SW 1271 (cell line): ENCODE measurements at places on chromosomes 11 and 22.

DNA sequence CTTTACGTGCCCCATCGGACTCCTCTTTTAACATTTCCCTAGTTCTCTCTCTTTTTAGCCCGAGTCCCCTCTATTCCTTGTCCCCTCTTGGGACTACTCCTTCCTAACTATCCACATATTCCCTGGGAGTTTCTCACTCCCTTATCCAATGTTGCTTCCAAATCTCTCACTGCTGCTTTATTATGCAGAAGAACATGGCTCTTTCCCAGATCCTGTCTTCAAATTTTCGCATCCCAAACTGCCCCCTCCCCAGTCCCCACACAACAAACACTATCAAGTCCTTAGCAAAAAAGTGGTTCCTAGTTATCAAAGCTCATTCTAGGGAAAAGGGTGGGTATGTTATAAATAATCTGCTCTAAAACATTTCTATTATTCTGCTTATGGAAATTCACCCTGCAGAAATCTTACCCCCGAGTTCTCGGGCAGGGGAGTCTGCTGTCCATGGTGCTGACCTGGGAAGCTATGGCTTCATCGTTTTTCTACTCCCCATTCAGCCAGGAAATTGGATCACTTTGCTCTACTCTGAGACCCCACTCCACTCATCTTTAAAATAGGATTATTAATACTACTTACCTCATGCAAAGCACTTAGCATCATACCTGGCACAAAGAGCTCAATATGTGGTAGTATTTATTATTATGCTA lies 393.5 kb downstream of the BUD13 start:
- DNase-seq: no peak

- DNase-seq: no peak
Measured at GRCh38 chr11:69841170-69841858, 22.1 kb upstream of the FGF3 start.

- no peak for DNase-seq
Measured at GRCh38 chr11:47987781-47988180, 7.4 kb downstream of the PTPRJ start.

DNA sequence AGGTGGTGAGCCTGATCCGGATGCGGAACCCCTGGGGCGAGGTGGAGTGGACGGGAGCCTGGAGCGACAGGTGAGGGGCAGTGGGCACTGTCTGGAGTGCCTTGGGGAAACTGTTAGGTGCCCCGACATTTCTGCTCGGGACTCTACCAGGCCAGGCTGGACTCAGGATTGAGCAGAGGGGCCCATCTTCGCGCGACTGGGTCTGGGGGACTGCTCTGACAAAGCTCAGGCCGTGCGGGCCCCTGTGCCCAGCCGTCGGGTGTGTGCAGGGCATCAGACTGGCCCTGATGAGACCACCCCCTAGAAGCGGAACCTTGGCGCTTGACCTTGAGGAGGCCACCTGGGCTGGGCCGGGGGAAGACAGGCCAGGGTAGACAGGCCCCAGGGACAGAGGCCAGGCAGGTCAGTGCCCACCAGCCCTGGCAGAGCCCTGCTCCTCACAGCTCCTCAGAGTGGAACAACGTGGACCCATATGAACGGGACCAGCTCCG lies 6.3 kb downstream of the CAPN1 start:
- DNase-seq: no peak

DNA sequence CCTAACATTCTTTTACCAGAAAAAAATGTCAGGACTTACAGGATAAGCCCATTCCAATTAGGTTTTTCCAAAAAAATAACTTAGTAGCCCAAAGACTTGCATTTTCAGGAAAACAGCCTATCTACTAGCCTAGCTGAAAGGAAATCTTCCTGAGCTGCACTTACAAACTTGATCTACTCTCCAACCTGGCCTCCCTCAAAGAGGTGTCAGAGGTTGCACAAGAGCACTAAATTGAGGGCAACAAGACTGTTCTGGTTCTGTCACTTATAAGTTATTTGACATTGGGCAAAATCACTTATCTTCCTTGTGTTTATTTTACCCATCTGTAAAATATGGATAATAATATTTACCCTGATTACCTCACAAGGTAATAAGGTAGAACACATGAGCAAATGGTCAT lies 7.9 kb upstream of the SOX6 start:
- DNase-seq: no peak

GRCh38 chr11:125773516-125773915 lies 5.1 kb downstream of the PATE2 start:
- DNase-seq: no peak

DNA sequence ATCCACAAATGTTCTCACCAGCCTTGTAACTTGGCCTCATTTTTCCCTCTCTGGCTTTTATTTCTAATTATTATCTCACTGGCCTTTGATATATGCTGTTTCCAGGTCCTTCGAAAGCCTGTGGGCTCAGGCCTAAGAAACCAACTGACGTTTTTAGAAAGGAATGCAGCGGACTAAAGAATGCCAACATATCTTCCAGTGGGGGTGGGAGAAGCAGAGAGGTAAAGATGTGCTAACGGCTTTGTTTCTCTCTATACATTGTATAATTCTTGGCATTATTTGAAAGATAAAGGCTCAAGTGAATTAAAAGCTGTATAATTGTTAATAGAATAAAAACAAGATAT lies 28.2 kb downstream of the OR6Q1 start:
- DNase-seq: no peak

- no peak for DNase-seq
Measured at GRCh38 chr11:86574493-86575207, 97.8 kb downstream of the ME3 start.

DNA sequence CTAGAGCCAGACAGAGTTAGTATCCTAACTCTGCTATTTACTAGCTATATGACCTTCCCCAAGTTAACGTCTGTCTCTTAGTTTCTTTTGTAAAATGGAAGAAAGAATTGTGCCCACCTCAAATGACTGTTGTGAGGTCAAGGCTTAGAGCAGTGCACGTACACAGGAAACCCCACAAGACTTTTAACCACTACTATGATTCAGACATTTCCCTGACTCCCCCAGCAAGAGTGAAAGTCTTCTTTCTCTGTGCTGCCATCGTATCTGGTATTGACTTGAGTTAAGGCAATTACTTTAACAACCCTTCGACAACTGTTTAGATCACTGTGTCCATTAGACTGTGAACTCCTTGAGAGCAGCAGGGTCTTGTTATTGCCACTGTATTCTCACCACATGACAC lies 2.6 kb upstream of the OR52W1 start:
- no peak for DNase-seq

GRCh38 chr11:96260067-96260511 lies 82.9 kb downstream of the MAML2 start:
- no peak for DNase-seq

DNA sequence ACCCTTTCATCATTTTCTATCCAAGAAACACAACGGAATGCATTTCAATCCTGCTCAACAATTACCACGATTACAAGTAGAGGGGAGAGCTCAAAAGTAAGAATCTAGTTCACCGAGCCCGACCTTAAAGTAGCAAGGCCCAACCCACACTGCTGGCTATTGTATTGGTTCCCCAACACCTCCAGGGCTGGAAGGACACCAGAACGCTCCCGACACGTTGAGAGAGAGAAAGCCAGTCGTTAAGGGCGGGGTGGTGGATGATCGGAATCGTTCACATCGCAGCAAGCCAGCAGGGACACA lies 690 bp downstream of the CKAP5 start:
- no peak for DNase-seq

DNA sequence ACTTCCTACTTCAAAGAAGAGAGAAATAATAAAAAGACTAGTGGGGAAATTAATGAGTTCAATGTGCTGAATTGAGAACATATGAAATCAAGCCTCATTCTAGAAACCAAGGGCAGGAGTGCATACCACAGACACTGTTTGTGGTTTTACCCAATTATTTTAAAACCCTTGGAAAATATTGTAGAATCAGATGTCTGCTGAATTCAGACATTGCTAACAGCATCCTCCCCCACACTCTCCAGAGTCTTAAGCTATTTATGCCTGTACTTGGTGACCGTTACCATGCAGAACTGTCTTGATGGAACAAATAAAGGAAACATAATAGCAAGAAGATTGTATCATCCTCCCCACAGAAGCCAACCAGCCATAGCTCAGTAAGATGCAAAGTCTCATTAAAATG lies 850.1 kb downstream of the NTM start:
- DNase-seq: no peak

GRCh38 chr22:22960307-22960706 lies 72.7 kb downstream of the IGLL5 start:
- DNase-seq: no peak

GRCh38 chr11:38952698-38953097 lies 2354.7 kb upstream of the RAG2 start:
- DNase-seq: no peak

GRCh38 chr11:41499429-41499828 lies 40.0 kb upstream of the LRRC4C start:
- DNase-seq: no peak

DNA sequence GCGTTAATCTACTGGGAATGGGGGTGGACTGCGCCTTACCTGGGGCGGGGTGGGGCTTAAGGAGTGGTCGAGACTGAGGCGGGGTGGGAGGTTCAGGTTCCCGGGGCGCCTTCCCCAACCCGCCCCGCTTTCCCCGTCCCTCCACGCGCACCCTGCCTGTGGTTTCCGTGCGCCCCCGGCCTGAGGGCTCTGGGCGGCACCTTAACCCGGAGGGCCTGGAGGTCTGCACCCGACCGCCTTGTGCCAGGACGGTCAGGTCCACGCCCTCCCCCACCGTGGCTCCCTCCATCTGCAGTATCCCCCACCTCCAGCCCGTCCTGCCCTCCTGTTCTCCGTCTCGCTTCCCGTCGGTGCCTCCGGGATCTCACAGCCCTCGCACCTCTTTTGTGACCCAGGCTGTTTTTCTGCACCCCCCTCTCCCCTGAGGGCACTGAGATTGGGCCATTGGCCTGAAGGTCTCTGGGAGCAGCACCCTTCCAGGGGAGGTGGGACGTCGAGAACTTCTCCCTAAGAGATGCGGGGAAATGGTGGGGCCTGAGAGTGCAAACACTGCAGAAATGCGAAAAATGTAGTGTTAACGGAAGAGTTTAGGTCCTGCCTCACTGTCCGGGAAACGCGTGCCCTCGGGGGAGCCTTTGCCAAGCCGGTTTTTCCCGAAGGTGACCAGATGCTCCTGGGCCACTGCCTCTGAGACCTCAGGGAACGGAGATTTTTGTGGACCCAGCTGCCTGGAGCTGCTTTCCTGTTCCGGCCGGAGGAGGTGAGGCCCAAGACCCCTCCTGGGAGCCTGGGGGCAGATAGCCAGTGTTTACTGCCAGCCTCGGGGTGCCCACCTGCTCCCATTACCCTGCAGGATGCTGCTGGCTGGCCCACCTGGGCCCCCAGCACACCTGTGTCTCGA lies 1.2 kb upstream of the ASCL2 start:
- no peak for DNase-seq

- DNase-seq: no peak
Measured at GRCh38 chr22:20472629-20473442, 22.8 kb downstream of the KLHL22 start.

DNA sequence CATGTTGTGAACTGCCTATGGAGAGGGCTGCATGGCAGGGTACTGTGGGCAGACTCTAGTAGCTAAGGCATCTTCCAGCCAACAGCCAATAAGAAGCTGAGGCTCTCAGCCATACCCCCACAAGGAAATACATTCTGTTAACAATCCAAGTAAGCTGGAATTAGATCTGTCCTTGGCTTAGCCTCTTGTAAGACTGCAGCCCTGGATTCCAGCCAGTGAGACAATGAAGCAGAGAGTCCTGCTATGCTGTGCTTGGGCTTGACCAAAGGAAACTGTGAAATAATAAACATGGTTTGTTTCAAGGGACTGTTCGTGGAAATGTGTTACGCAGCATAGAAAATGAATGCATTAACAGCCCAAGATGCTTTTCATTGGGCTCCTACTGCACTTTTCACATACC lies 1097.4 kb upstream of the CCDC90B start:
- DNase-seq: no peak

DNA sequence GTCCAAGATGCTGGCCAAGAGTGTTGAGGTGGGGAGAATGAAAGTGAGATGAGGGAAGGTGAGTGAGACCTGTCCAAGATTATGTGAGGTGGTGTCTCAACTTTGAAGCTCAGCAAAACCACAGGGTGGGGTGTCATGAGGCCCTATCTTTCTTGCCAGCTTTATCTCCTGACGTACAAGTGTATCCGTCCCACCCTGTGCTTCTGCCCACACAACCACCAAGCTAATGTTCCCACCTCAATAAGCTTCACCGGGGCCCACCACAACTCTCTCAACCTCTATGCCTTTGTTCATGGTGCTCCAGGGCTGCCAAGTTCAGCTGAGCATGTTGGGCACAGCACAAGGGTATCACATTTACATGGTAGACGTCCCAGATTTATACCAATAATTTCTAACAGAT lies 7.1 kb upstream of the TPST2 start:
- DNase-seq: no peak

- DNase-seq: no peak
Measured at GRCh38 chr22:48707763-48708557, 1119.7 kb downstream of the BRD1 start.

DNA sequence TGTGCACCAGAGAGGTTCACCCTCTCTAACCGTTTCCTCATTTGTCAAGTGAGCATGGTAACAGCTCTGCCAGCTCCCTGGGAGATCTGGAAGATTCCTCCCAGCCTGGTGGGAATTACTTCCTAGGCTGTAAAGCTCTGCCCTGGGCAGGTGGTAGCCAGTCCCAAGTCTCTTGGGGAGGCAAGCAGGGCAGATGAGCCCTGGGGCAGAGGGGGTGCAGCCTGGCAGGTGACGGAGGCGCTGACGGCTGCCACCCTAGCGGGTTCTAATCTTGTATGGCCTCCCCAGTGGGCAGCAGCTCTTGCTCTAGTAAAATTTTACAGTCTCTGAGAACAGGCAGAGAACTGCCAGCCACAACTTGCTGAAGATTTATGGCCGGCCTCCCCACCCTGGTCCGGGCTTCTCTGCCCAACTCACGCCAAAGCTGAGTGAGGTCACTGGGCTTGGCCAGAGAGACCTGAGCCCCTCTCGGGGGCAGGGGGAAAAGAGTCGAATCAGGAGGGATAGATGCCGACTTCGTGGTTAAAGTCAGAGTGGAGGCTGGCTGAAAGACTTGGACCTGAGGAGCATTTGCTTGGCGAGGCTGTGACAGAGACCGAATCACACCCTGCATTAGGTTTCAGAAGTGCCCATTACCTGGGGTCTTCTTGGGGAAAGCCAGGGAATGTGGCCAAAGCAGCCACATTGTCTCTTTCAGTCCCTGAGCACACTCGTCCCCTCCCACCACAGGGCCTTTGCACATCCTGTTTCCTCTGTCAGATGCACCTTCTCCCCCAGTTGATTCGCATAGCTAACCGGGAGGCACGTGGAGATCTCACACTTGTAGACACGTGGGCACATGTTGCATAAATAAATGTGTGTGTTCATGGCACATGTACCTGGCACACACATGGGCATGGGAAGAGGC lies 188.2 kb downstream of the MN1 start:
- no peak for DNase-seq

DNA sequence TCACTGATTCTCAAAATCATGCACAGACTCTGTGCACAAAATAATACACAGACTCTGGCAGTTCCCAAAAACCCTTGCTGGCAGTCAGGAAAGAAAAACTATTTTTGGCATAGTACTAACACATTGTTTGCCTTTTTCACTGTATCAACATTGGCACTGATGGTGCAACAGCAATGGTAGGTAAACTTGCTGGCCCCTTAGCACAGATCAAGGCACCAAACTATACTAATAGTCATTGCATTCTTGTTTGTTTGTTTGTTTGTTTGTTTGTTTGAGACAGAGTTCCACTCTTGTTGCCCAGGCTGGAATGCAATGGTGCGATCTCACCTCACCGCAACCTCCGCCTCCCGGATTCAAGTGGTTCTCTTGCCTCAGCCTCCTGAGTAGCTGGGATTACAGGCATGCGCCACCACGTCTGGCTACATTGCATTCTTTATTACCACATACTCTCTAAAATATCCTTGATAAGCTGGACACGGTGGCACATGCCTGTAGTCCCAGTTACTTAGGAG lies 81.0 kb upstream of the SLC6A5 start:
- DNase-seq: no peak

GRCh38 chr11:64385945-64386704 lies 27.2 kb downstream of the RPS6KA4 start:
- no peak for DNase-seq
